Fibroblast of villous mesenchyme (primary cell): ENCODE measurements at places on chromosomes 2 and 18.

DNA sequence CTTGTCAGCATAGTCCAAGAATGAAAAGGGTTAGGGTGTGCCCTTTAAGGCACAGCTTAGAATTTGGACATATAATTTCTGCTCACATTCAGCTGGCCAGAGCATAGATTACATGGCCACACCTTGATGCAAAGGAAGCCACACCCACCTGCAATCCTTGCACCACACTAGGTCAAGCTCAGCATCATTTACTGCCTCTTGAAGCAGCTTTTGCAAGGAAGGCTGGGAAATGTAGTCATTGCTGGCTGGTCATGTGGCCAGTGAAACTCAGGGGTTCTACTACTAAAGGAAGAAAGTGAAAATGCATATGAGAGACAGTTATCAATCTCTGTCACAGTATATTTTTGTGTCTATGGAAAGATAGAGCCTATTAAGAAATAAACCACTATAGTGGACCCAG lies 159.3 kb downstream of the GFPT1 start:
- DNase-seq: no peak

DNA sequence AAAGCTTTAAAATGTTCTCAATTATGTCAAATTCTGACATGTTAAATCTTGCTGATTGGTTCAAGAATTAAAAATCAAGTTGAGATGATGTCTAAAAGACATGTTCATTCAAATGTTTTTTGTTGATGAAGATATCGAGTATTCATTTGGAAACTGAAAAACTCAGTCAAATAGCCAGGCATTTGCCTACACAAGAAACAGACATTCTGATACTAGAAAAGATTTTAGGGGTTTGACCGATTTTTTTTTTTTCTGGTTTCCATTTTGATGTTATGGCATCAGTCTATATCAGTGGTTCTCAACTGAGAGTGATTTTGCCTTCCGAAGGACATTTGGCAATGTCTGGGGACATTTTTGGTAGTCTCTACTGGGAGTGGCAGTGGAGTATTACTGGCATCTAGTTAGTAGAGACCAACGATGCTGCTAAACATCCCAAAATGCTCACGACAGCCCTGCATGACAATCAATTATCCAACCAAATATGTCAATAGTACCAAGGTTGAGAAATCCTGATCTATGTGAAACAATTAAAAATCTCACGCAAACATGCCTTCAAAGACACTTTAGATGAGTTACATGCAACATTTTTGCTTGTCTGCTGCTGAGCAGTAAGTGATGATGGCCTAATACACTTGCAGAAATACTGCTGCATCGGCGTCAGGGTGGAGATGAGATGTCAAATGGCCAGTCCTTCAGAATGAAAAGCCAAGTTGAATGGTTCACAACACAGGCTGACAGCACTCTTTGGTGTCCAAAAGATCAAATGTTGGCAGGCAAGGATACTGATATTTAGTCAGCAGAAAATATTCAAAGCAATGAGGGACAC lies 12.5 kb downstream of the RASGRP3 start:
- DNase-seq: no peak

DNA sequence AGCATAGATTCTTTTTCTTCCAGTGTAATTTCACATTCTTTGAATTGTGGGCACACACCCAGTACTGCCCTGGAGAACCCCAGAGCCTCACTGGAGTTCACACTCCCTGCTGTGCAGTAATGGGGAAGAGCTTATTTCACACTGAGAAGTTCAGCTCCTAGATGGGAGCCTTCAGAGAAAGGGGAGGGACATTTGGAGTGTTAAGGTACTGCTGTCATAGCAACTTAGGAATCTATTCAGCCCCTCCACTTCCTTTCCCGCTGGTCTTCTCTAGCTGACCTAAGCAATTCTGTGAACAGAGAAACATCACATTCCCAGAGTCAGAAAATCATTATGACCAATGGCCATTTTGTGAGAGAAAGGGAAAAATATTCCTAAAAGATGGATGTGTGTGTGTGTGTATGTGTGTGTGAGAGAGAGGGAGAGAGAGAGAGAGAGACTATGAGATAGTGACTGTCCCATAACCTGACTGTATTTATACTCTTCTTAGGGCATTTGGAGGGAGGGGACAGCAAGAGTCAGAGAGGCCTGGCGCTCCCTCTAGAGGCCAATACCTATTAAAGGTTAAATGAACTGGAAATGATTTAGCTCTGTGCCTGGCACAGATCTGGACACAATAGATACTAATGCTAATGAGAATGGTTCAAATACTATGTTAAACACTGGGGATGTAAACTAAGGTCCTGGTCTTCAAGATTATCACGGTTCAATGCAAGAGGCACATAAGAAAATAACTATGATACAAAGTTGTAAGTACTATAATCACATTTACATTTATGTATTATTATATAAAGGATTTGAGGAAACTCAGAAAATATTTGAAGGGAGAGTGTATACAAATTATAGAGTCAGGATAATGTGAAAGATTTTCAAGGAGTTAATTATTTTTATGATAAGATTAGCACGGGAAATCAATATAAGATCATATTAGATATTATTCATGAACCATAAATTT lies 41.5 kb upstream of the RPE start:
- peak; percentile 44 for DNase-seq

GRCh38 chr2:73759285-73759764 lies 20.6 kb downstream of the DUSP11 start:
- DNase-seq: peak; percentile 17

DNA sequence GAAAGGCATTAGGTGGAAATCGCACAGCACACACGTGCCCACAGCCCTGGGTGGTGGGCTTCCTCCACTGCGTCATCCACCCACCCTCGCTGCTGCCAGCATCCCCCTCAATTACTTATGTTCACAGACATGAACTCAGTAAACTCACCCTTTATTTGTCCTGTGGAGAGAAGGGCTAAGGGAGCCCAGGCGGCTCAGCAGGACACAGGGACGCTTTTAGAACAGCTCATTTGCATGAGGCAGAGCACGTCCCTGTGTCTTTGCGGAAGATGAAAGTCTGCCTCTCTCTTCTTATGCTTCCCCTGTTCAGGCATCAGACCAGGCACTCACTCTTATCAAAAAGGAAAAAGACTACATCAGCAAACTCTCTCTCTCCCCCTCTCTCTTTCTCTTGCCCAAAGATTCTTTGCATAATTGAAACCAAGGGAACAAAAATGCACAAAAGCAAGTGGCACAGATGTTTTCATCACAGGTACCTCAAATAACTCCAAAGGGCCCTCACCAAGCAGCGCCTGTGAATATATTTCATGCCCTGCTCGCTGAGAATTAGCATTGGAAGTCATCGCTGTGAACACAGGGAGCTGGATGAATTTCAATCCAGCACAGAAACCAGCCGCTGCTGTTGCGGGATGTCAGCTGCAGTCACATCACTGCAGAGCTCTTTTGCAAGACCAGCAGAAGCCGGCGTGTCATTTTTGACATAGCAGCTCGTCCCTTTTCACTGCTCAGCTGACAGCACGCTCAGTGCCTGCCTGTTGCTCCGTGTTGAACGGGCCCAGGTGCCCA lies 376.3 kb upstream of the MYT1L start:
- DNase-seq: no peak

- DNase-seq: no peak
Measured at GRCh38 chr2:233395687-233396086, 41.4 kb downstream of the DGKD start.

GRCh38 chr2:238286987-238287736 lies 1.2 kb downstream of the PER2 start:
- DNase-seq: peak; percentile 6

GRCh38 chr2:59177748-59178147 lies 936.6 kb upstream of the FANCL start:
- DNase-seq: no peak

GRCh38 chr18:42925036-42925435 lies 190.4 kb downstream of the RIT2 start:
- DNase-seq: peak; percentile 49

DNA sequence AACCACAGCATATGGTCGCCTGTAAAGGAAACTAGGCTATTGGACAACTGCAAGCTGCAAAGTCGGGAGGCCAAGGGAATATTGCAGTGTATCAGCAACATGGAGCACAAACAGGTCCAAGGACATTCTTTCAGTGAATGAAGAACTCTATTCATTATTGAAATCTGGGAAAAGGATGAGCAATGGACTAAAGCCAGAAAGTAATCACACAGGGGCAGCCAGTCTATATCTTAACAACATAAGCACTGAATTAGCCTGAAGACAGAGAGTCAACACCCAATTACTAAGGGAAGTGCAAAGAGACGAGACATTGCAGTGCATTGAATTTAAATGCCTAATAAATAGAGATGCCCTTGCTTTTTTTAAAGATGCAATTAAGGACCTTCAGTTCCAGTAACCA lies 615.5 kb upstream of the SETBP1 start:
- no peak for DNase-seq

DNA sequence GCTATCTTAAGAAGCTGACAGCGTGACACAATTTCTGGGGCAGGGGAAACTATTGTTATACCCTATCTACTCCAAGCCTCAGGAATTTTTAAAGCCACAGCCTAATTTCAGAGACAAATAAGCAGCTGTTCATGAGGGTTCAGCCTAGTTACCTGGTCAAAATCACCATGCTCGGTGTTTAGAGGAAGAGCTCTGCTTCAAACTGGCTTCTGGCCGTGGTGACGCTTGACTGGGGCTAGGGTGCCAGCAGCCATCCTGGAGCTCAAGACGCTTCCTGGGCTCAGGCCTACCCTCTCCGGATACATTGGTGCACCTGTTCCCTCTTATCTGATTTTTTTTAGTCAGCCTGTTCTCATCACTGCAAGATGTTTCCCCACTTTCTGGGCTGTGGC lies 41.7 kb downstream of the FRZB start:
- DNase-seq: no peak

DNA sequence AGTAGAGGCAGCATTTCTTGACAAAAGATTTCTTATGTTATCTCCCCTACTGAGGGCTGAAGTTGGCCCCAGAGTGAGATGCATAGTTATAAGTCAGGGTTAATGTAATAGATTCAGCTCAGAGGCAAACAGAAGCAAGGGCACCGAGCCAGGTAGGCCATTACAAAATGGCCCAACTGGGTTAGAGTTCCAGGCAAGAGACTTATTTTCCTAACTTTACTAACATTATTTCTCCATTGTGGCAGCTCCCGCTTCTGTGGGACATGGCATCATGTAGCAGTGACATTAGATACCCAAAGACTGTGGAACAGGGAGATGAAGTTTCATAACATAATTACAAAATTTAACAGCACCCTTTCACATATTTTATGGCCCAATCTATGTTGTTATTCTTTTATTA lies 27.1 kb downstream of the TSPYL6 start:
- no peak for DNase-seq

DNA sequence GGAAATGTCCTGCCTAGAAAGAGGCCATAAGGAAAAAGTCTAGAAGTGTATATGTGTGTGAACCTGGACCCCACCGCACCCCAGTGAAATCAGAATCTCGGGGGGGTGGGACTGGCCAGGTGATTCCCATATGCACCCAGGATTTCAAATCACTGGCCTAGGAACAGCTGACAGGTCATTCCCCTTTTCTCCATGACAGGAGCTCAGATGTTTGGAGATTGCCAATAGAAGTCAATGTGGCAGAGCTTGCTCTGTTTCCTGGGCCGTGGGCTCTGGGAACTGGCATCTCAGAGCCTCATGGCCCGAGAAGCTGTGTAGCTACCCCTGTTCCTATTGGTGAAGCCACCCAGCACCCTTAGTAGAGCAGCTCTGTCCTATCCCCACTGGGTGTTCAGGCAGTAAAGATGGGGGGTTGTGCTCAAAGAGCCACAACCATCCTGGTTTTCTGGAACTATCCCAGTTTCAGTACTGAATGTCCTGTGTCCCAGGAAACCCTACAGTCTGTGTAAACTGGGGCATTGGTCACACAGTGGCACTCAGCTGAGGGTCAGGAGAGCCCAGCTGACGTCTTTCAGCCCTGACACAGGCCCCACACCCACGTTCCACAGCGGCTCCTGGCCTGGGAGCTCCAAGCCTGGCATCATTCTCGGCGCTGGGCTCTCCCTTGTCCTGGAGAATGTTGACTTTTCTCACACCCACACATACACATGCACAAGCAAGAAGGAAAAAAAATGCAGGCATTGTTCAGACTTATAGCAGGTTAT lies 18.9 kb downstream of the GNLY start:
- peak; percentile 73 for DNase-seq

DNA sequence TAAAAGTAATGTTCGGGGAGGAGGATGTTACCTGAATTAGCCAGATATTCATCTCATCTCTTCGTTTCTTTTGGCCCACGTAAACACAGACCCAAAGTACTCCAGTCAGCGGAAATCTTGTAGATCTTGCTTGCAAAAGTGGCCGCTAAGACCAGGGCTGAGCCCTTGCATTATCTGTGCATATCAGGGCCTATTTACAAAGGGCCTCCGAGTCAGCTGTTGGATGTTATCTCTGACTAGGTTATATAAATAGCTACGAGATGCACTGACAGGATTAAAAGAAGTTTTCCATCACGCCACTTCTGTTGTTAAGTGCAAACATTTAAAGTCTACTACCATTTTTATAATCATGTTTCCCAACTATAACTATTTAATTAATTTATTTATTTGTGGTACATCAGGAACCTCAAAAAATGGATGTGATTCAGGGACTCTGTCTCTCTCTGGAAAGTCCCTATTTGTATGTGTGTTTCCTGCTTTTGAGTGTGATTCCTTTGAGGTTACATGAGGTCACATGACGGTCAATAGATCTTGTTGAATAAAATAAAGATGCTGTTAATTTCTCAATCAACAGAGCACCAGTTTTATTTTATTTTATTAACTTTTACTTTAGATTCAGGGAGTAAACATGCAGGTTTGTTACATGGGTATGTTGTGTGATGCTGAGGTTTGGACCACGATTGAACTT lies 46.8 kb upstream of the MBOAT2 start:
- peak; percentile 33 for DNase-seq

DNA sequence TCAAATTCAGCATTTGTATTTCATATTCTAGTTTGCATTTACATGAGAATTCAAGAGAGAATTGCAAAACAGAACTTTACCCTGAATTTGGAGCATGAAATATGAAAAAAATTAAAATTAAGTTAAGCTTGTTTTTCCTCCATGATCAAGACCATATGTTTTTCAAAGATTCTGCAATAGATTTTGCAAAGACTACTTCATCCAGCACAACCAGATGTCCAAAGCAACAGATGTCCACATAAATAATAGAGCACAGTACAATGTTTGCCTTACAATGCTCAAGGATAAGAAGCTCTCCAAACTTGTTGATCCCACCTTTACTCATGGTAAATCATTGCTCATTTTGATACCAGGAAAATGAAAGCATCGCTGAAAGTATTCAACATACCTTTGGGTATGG lies 25.6 kb downstream of the FAP start:
- peak; percentile 60 for DNase-seq

- no peak for DNase-seq
Measured at GRCh38 chr18:65435534-65435933, 315.3 kb upstream of the CDH7 start.

- no peak for DNase-seq
Measured at GRCh38 chr2:212107989-212108388, 430.6 kb downstream of the ERBB4 start.

DNA sequence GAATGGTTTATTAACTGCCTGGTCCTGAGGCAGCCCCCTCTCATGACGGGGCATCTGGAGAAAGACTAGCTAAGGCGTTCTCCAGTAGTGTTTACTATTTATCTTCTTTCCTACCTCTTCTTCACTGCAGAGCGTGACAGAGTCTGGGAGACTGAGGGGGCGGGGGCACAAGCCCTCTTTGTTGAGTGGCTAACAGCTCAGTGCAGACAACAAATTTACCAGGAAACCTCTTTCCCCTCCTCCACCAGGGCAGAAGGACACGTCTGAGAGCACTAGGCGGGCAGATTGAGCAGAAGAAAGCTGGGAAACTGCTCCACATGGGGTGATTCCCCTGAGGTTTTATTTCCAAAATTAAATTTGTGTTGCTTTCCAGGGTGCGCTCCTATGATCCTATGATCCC lies 322.1 kb downstream of the CNTNAP5 start:
- no peak for DNase-seq

GRCh38 chr2:10497797-10498251 lies 49.7 kb upstream of the ODC1 start:
- peak; percentile 73 for DNase-seq
